ENCODE measurements at places on chromosomes 5 and 9. TPM values are rescaled to one million over a fixed set of nuclear protein-coding genes. Genes with fewer than 3 reads are reported as not detected.
A peak's percentile ranks its signal among the peaks of the same experiment; 100 is the strongest.

- peak; percentile 13 for DNase-seq
Observed at GRCh38 chr5:82597437-82597836, 319.3 kb upstream of the RPS23 start.

GRCh38 chr5:151086192-151086869 is 5.5 kb upstream of the TNIP1 start:
- no peak for DNase-seq

DNA sequence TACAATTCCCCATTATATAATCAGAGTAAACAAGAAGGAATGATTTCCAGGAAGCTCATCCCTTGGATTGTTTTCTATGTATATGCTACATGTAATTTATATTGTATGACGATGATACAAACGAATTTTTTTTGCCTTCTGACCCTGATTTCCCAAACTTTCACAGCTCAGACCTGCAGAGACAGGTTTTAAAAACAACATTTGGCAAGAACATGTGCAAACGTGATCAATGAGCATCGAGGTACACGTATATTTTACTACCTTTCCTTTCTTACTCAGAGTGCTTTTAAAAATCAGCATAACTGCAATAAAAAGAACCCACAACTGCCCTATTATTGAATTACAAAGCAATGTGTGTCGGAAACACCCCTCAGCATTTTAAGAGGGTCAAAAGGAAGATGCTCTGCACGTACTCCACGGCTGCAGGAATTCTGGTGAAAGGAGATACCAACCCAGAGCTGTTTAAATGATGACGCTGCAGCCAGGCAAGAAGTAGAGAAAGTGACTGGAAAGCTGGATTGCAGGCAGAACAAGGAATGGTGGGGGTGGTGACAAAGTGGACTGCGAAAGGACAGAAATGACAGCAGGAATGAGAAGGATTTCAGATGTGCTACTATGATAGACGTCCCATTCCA is 533.5 kb downstream of the RAB3C start:
- no peak for DNase-seq

- DNase-seq: no peak
Observed at GRCh38 chr9:6096821-6097220, 81.4 kb upstream of the RANBP6 start.

- no peak for DNase-seq
Observed at GRCh38 chr5:145203193-145203592, 631.9 kb downstream of the PRELID2 start.

- peak; percentile 62 for DNase-seq
Observed at GRCh38 chr9:121249563-121249962, 18.4 kb upstream of the GSN start.

DNA sequence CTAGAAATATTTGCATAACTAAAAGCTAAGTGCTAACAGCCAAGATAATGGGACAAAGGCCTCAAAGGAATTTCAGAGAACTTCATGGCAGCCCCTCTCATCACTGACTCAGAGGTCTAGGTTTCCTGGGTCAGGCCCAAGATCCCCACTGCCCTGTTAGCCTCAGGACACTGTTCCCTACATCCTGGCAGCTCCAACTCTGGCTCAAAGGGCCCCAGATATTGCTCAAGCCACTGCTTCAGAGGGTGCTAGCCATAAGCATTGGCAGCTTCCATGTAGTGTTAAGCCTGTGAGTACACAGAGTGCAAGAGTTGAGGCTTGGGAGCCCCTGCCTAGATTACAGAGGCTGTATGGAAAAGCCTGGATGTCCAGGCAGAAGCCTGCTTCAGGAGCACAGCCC is 998.1 kb downstream of the TLE1 start:
- DNase-seq: no peak

GRCh38 chr9:104107799-104108198 is 13.7 kb downstream of the SMC2 start:
- no peak for DNase-seq

The MAP1B gene
- 66.1 TPM for total RNA-seq

The NDST1 gene
- 43.2 TPM for total RNA-seq

The RGP1 gene
- total RNA-seq: 13.8 TPM

All from K562 (cell line).